Amniotic stem cell (primary cell): ENCODE measurements at places on chromosomes 7 and 10.

DNA sequence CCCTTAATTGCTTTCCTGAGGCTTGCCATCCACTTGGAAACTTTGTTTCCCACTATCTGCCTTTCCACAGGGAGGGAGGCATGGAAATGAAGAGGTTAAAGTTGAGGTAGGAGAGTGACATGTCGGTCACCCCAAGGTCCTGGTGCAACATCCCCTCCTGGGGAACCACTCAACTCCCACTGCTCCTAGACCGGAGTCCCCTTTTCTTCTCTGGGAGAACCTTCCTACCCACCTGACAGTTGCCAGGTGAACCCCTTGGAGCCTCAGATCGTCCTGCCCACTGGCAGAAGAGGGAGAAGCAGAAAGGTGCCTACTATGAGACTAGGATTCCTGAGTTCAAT lies 21.7 kb downstream of the IMPDH1 start:
- DNase-seq = no peak

- DNase-seq = no peak
Measured at GRCh38 chr10:3493621-3494020, 291.4 kb downstream of the KLF6 start.

DNA sequence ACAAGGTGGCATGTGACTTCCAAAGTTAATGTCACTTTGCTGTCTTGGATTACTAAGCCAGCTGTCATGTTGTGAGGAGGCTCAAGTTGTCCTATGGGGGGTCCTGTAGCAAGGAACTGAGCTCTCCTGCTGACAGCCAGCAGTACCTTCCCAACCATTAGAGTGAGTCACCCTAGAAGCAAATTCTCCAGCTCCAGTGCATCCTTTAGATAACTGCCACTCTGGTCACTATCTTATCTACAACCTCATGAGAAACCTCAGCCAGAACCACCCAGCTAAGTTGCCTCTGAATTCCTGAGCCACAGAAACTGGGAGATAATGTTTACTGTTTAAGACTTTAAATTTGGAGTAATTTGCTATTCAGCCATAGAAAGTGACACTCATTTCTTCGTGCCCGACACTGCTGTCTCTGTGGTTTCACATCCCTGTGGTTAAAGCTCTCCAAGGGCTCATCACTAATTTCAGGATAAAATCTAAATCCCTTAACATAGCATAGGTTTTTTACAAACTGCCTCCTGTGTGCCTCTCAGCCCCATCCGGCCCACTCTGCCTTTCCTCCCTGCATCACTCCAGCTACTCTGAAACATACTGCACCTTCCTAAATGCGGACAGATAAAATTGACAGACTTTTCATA lies 83.5 kb downstream of the PRR15 start:
- DNase-seq = no peak

GRCh38 chr10:95404864-95405263 lies 114.1 kb upstream of the PDLIM1 start:
- DNase-seq = no peak

- no peak for DNase-seq
Measured at GRCh38 chr10:80453056-80453841, 861 bp upstream of the TSPAN14 start.

- no peak for DNase-seq
Measured at GRCh38 chr10:125284875-125285597, 124.7 kb upstream of the CTBP2 start.

GRCh38 chr7:30975256-30975899 lies 11.6 kb downstream of the GHRHR start:
- DNase-seq = no peak
